ENCODE measurements at places on chromosomes 7 and 10.
A peak's percentile ranks its signal among the peaks of the same experiment; 100 is the strongest.

DNA sequence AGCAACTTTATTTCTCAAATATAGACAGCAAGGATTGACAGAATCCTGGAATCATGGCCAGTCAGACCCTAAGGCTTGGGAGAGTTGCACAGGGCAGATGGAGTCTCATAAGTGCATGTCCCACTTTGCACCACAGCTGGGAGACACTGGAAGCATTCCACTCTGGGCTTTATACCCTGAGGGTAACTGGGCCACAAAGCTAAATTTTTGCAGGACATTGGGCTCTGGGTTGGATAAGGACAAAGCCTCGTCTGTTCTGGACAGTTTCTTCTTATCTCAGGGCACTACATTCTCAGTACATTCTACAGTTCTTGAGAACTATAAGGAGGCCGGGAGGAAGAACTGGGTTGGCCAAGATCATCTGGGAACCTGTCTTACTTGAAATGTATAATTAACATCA lies 158.3 kb upstream of the IGFBP3 start:
- DNase-seq = no peak

DNA sequence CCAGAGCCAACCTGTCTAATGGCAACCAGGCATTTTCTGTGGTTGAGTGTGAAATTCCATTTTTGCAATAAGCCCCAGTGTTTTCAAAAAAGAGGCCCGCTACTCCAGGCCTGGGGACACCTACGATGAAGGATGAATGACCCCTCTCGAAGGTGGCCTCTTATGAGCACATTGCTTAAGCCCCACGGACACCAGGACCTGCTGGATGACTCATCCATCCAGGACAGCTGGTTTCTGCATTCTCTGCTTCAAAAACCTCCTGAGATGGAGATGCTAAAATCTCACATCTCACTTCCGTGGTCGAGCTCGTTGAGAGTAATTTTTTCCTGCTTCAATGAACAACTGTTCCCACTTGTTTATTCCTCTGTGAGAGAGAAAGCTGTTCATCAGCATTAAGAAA lies 150.2 kb upstream of the FZD8 start:
- no peak for DNase-seq

DNA sequence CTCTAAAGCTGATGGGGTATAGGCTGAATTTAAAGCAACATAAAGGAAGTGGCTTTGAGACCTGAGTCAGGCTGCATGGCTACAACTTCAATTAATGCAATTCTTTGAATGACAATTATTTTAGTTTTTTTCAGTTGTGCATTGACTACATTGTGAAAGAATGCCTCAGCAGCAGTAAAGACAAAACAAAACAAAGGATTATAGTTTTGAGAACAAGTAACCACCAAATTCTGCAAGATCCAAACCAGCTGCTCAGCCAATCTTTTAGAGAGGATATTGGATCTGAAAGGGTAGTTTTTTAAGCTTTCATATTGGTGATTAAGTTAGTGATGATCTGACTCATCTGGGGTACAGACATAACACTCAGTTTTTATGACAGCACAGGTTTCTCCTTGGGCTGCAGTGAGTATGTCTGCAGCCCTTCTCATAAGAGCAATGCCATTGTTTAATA lies 40.6 kb upstream of the ABCA13 start:
- DNase-seq = no peak

DNA sequence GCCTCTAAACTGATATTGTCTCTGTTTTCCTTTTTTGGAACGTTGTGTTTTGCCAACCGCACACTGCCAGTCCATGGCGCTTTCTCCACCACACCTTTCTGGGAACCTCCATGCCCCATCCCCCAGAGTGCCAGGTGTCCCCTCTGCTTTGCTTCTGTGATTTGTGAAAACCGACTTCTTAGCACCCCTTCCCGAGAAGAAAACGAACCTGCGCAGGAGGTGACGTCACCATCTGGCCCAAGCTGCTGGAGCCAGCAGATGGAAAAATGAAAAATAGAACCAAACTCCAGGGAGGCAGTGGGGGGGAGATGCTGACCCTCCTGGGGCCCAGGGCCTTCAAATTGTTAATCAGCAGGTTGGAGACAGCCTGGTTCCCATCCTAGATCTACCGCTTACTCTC lies 103.8 kb downstream of the HTR5A start:
- no peak for DNase-seq

DNA sequence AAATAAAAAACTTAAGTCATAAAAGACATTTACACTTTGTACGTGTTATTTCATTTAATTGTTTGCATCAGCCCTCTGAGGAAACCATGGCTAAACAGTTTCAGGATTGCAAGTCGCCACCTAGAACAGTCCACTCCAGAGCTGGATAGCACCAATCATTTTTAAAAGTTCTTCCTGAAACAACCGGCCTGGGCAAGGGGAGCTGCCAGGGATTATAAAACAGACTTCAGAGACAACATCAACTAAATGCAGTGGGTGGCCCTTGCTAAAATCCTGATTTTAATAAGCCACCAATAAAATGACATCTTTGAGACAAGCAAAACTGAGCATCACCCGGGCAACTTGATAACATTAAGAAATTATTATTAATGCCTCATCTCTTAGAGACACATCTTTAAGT lies 13.5 kb downstream of the DLG5 start:
- no peak for DNase-seq

GRCh38 chr7:21616796-21617436 lies 74.1 kb downstream of the DNAH11 start:
- no peak for DNase-seq

DNA sequence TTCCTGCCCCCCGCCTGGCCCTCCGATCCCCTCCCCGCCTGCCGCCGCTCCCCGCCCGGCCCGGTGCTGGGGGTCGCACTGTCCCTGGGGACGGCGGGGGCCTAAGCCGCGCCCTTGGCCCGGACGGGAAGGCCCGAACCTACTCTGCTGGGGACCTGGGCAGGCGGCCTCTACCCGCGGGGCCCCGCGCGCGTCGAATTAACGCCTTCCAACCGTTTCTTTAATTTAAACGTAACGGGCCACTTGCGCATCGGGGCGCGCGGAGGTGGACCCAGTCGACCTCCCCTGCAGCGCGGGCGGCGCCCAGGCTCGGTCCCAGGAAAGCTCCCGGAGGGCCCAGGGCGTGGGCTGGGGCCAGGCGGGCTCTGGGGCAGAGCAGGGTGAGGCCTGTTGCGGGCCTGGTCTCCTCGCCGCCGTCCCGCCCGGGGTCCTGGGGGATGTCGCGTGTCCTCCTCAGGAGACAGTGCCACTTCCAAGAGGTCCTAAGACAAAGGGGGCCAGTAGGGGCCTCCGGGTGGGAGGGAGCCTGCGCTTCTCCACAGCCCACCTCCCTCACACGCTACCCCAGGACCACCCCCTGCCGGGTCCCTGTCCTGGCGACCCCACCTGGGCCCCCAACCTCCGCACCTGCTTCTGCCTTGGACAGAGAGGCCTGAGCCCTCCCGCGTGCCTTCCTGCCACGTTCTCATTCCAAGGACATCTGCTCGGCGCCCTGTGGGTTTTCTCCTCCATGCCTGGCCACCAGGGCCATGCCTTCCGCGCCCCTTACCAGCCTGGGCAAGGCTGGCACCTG lies 658 bp upstream of the PTPRN2 start:
- DNase-seq = no peak

GRCh38 chr7:152076940-152077933 lies 51.8 kb downstream of the GALNT11 start:
- DNase-seq = no peak

GRCh38 chr10:16417341-16417740 lies 19.5 kb upstream of the PTER start:
- DNase-seq = no peak

GRCh38 chr7:81973117-81973516 lies 203.3 kb upstream of the HGF start:
- DNase-seq = no peak

- DNase-seq = no peak
These were observed 266.2 kb downstream of the SLC25A13 start for GRCh38 chr7:96055717-96056116.

- DNase-seq = no peak
These were observed 54.6 kb downstream of the EEPD1 start for GRCh38 chr7:36207451-36208291.

DNA sequence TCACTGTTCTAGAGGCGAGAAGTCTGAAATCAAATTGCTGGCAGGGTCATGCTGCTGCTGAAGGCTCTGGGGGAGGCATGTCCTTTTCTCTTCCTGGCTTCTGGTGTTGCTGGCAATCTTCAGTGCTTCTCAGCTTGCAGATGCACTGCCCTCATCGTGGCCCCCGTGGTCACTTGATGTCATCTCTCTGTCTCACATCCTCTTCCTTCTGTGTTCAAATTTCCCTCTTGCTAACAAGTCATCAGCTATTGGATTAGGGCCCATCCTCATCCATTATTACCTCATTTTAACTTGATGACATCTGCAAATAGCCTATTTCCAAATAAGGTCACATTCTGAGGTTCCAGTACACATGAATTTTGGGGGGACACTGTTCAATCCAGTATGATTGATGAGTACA lies 36.6 kb upstream of the SRGN start:
- no peak for DNase-seq

- no peak for DNase-seq
These were observed 11.6 kb downstream of the NAMPT start for GRCh38 chr7:106273009-106273668.

DNA sequence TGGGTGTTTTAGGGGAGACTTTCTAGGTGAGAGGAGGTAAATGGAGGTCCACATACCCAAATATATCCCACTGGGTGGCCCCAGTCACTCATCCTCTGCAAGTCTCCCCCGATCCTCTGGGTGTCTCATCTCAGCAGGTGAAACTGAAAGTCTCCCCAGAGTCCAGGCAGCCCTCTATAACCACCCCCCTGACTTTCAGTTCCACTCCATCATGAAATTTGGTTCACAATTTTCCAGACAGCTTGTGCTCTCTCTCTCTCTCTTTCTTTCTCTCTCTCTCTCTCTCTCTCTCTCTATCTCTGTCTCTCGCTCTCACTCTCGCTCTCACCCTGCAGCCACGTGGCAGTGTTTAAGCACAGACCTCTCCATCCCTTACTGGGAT lies 56.7 kb upstream of the ELN start:
- DNase-seq = no peak

DNA sequence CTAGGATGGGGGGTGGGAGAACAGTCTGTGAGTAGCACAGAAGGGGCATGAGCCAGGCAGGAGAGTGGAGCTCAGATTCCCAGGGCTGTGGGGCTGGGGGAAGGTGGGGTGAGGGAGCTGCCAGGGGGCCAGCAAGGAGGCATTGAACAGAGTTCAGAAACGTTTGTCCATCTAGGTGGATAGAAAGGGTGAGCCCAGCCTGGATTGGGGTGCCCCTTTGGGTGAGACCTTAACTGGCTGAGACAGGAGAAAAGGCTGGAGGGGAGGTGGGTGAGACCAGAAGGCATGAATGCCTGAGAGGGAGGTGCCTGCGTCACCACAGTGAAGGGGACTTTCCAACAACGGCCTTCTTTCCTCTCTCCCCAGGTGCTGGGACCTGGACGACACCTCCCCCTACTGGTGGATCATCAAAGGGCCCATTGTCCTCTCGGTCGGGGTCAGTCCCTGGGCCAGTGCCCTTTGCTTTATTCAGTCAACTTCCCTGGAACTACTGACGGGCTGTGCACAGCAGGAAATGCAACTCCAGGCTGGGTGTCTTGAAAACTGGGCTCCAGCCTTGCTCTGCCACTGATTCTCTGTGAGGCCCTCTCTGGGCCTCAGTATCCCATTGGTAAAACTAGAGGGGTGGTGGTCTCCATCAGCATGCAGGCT lies 11.0 kb downstream of the GHRHR start:
- DNase-seq = peak; percentile 29

DNA sequence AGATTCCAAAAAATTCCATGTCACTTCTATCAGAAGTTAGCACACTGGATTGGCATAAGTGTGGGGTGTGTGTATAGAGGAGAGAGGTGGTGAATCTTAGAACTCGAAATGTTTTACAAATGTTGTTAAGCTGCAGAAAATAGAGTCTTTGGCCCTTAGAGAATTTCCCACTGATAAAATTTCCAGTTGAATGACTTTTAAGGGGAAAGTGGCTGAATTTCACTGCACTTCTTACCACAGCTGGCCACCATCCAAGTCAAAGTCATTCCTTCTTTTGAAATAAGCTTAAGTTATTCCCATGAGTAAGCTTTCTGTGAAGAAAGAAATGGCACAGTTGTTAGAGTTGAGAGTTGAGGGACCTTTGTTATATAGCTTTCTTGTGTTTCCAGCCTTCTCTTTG lies 13.9 kb downstream of the VCL start:
- DNase-seq = no peak

DNA sequence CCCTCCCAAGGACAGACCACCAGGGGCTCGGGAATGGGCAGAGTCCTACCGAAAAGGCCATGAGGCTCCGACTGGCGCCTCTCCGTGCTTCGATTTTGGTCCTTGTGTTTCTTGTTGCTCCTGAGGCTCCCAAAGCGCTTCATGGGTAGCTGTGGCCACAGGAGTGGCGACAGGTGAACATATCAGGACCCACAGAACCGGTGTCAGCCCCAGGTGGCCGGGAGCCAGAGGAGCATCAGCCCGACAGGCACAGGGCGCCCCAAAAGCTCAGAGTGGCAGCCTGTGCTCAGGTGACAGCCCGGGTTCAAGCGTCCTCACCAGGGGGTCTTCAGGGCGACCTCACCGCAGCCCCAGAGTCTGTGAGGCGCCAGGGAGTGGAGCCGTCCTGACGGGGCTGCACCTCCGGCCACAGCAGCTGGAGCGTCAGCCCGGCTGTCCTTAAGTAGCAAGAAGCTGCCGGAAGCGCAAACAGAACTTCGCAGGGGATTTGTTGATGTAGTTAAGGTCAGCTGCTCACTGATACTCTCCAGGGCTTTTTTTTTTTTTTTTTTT lies 141.0 kb downstream of the PRKAG2 start:
- no peak for DNase-seq

- DNase-seq = no peak
These were observed 34.2 kb downstream of the ACTA2 start for GRCh38 chr10:88918191-88918905.

GRCh38 chr10:95208702-95209391 lies 14.8 kb downstream of the ACSM6 start:
- DNase-seq = no peak

DNA sequence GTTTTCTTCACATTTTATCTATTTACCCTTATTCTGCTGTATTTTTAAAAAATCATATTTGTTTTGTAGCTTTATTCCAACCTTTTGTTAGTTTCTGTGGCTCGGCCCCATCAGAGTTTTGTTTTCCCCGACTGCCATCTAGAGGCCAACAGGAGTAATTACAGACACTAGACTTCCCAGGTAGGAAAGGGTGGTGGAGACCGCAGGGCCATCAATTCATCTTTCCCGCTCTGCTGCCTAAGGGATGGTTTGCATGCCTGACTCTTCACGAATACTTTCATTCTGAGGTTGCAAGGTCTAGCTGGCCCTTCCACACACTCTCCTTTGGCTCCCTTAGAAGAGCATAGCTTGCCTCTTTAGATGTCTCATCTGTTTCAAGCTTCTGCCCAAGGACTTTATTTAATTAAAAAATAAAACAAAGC lies 38.3 kb downstream of the LYZL2 start:
- DNase-seq = peak; percentile 50

All from stimulated activated CD4-positive, alpha-beta T cell treated with anti-CD3 and anti-CD28 coated beads, Interleukin-2, amount 100 ng/mL, for 24 hours (primary cell).